ENCODE measurements at places on chromosomes 5 and 9.

GRCh38 chr5:107361945-107362344 is 308.8 kb downstream of the EFNA5 start:
- peak; percentile 52 for DNase-seq

GRCh38 chr9:121662891-121663580 is 11.6 kb downstream of the DAB2IP start:
- DNase-seq: no peak

DNA sequence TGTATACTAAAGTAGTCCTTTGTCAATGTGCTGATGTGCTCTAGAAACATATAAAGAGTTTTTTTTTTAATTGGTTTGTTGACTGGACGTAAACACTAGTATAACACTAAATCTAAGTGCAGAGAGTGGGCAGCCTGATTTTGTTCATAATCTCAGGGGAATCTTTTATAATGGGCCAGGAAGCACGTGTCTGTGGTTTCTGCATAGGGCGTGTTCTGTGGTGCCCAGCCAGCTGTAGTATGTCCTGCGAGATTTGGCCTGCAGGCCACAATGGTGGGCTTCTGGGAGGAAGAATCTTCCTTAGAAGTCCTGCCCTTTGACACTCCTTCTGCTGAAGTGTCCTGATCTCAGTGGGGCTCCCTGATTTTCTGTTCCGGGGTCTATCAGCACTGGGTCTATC is 49.0 kb upstream of the DHFR start:
- no peak for DNase-seq

DNA sequence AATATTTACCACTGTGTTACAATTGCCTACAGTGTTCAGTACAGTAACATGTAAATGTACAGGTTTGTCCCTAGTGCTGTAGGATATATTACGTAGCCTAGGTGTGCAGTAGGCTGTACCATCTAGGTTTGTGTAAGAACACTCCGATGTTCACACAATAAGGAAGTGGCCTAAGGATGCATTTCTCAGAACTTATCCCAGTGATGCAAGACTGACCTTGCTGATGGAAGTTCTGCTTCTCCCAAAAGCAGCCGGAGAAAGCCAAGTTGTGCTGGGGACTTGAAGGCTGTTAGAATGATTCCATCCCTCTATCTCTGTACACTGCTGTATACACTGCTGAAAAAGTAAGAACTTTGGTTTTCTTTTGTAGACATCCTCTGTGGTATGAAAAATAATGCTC is 21.6 kb downstream of the NEUROG1 start:
- DNase-seq: no peak

GRCh38 chr9:85594316-85594715 is 147.4 kb downstream of the AGTPBP1 start:
- no peak for DNase-seq

DNA sequence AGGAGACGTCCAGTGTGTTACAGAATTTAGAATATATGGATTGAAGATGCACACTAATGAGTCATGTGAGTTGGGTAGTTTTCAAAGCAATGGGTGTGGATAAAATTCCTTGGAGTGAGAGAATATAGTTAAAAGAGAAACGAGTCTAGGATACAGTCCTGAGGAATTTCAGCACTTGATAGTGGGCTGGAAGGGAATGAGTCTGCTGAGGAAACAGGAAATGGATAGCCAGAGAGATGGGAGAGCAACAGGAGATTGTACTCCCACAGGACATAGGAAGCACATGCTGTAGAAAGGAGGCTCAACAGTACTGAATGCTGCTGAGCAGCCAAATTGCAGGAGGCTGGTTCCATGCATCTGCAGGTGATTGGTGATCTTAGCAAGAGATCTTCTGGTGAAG is 68.1 kb downstream of the FBN2 start:
- no peak for DNase-seq

All from tibial artery (tissue), 4 donors.